ENCODE measurements at places on chromosomes 3 and 15. TPM values are rescaled to one million over a fixed set of nuclear protein-coding genes. Genes with fewer than 3 reads are reported as not detected.

Gene KCNH8
- total RNA-seq: 0.52 TPM

- no peaks in the 10 kb centered on the region for H3K36me3 ChIP-seq
- DNase-seq: peak; percentile 34
- H3K27me3 ChIP-seq: peaks cover 62% of the 10 kb centered on the region
- no peak overlapping the region for H3K4me3 ChIP-seq
Measured at GRCh38 chr15:74727727-74728126, 2.4 kb upstream of the CYP1A1 start.

Gene ETV5
- 11.2 TPM for total RNA-seq

Gene PLCH1
- 0.94 TPM for total RNA-seq

DNA sequence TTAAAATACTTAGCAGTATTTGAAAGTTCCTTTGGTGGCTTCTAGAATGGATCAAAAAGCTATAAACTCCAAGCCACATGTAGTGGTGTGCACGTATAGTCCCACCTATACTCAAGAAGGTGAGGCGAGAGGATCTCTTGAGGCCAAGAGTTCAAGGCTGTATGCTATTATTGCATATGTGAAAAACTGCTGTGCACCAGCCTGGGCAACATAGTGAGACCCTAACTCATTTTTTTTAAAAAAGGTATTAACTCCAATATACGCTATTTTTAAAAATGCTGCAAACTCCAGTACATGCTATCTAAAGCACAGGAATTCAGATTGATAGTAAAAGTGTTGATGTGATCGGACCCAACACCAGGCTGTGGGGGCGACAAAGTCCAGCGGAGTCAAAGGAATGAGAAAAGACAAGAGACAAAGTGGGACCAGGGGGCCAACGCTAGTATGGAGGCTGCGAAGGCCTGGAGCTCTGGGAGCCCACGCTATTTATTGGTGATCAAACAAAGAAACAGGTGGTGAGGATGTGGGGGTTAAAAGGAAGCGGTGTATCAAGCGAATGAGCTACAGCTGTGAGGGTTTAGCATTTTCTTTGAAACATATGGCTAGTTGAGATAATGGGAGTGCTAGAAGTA lies 66.6 kb downstream of the ARIH1 start:
- peaks cover 6% of the 10 kb centered on the region for H3K4me1 ChIP-seq
- H3K27ac ChIP-seq: no peak overlapping the region
- peaks cover 10% of the 10 kb centered on the region for H3K36me3 ChIP-seq
- no peak overlapping the region for H3K4me3 ChIP-seq
- no peaks in the 10 kb centered on the region for H3K27me3 ChIP-seq

GRCh38 chr15:52162260-52162659 lies 28.9 kb downstream of the GNB5 start:
- H3K4me1 ChIP-seq: no peaks in the 10 kb centered on the region
- DNase-seq: no peak
- no peak overlapping the region for H3K27ac ChIP-seq
- no peaks in the 10 kb centered on the region for H3K27me3 ChIP-seq
- peaks cover 11% of the 10 kb centered on the region for H3K36me3 ChIP-seq

Gene CHRM5
- not detected for total RNA-seq

GRCh38 chr15:27928386-27928785 lies 170.7 kb downstream of the OCA2 start:
- DNase-seq: no peak
- H3K27me3 ChIP-seq: no peaks in the 10 kb centered on the region
- no peak overlapping the region for H3K4me3 ChIP-seq

DNA sequence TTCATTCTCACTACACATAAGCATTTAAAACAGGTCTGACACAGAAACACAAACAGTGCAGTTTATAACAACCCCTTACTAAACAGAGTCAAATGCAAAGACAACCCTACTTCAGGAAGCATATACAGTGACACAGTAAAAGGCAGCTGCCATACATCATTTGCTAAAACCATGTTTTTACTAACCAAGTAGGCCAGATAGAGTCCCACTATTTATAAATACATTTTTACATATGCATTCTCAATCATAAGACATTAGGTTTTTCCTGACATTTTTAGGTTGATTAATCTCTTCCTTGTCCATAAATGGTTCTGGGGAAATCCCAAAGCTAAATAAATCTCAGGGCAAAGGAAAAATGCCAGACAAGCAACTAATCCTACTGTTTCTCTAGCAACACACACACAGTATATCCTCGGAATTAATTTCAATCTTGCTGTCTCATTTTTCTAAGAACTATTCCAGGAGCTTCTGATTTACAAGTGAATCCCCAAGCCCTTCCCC lies 39.0 kb downstream of the CHAC1 start:
- peaks cover 53% of the 10 kb centered on the region for H3K36me3 ChIP-seq
- peaks cover 7% of the 10 kb centered on the region for H3K4me1 ChIP-seq
- no peak for DNase-seq
- no peak overlapping the region for H3K4me3 ChIP-seq
- no peak overlapping the region for H3K27ac ChIP-seq

GRCh38 chr3:69628951-69629350 lies 110.3 kb upstream of the MITF start:
- no peak overlapping the region for H3K27ac ChIP-seq
- H3K36me3 ChIP-seq: no peaks in the 10 kb centered on the region
- H3K4me3 ChIP-seq: no peak overlapping the region
- no peaks in the 10 kb centered on the region for H3K4me1 ChIP-seq

Gene WDR93
- not detected for total RNA-seq

DNA sequence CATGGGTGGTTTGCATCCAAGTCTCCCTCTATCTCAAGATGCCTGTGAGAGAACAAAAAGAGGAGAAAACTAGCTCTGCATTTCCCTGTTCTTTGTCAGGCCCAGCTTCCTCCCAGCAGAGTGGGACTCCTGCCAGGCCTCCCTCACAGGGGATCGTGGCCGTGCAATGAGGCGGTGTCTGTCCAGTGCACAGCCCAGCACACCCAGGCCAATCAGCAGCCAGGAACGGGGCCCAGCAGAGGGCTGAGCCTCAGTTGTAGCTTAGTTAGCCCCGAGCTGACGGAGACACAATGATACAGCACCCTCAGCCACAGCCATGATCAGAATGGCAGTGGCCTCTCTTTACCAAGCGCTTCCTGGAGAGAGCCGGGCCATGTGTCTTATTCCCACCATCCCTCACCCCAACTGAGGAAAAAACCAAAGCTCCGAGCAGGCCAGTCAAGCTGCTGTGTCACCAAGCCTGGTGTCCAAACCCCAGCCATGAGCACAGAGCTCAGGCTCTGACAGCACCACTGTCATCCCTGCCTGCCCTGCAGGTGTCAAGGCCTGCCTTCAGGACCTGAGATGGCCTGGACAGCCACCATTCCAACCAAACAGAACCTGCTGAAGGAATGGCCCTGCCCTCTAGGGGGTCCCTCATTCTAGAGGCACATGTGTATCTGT lies 71.1 kb downstream of the DNAJB8 start:
- H3K27me3 ChIP-seq: no peaks in the 10 kb centered on the region
- H3K36me3 ChIP-seq: no peaks in the 10 kb centered on the region
- no peak overlapping the region for H3K27ac ChIP-seq
- H3K4me1 ChIP-seq: no peaks in the 10 kb centered on the region
- H3K4me3 ChIP-seq: no peak overlapping the region

- H3K27ac ChIP-seq: no peak overlapping the region
- no peaks in the 10 kb centered on the region for H3K27me3 ChIP-seq
- no peak overlapping the region for H3K4me3 ChIP-seq
- no peak for DNase-seq
- peaks cover 8% of the 10 kb centered on the region for H3K36me3 ChIP-seq
Measured at GRCh38 chr3:72381584-72381983, 466.7 kb downstream of the SHQ1 start.

DNA sequence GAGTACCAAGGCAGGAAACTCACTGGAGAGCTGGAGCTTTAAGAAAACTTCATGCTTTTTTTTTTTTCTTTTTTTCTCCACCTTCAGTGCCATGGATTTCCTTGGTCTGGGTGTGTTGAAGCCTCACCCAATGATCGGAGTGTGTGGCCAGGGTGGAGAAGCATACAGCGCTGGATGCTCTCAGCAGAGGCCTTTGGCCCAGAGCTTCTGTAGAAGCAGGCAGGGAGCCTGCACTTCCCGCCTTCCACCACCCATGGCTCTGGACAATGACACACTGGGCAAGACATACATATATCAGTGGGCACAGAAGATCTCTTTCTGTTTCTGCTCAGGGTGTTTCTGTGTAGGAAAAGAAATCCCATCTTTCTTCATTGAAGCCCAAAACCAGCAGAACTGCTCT lies 55.8 kb upstream of the ACAD9 start:
- no peaks in the 10 kb centered on the region for H3K27me3 ChIP-seq
- H3K27ac ChIP-seq: no peak overlapping the region
- H3K4me1 ChIP-seq: peaks cover 10% of the 10 kb centered on the region
- no peak overlapping the region for H3K4me3 ChIP-seq

DNA sequence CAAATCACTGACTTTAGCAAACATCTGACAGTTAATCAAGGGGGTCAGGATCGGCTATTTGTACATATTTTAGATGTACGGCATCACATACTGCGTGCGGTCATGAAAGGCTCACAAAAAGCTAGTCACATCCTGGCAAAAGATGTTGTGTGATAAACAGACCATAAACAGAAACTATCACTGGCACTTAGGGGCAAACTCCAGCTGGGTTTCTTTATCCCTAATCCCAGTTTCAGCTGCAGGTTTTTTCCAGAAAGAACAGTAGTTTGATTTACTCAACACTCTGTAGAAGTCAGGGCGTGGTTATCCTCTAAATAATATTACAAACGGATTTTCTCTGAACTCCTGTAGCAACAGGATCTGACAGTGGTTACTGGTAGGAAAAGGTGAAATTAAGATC lies 112.4 kb upstream of the BHLHE40 start:
- H3K36me3 ChIP-seq: no peaks in the 10 kb centered on the region
- no peaks in the 10 kb centered on the region for H3K27me3 ChIP-seq
- no peak overlapping the region for H3K4me3 ChIP-seq
- H3K27ac ChIP-seq: peak overlapping the region; percentile 98
- H3K4me1 ChIP-seq: peaks cover 34% of the 10 kb centered on the region

- H3K27ac ChIP-seq: no peak overlapping the region
- no peak overlapping the region for H3K4me3 ChIP-seq
- H3K36me3 ChIP-seq: no peaks in the 10 kb centered on the region
- peaks cover 18% of the 10 kb centered on the region for H3K27me3 ChIP-seq
- DNase-seq: no peak
Measured at GRCh38 chr15:60184579-60184978, 180.5 kb downstream of the FOXB1 start.

- no peak for DNase-seq
- H3K36me3 ChIP-seq: no peaks in the 10 kb centered on the region
- no peaks in the 10 kb centered on the region for H3K4me1 ChIP-seq
- H3K27ac ChIP-seq: no peak overlapping the region
- no peak overlapping the region for H3K4me3 ChIP-seq
Measured at GRCh38 chr3:27147215-27147614, 222.0 kb downstream of the NEK10 start.

DNA sequence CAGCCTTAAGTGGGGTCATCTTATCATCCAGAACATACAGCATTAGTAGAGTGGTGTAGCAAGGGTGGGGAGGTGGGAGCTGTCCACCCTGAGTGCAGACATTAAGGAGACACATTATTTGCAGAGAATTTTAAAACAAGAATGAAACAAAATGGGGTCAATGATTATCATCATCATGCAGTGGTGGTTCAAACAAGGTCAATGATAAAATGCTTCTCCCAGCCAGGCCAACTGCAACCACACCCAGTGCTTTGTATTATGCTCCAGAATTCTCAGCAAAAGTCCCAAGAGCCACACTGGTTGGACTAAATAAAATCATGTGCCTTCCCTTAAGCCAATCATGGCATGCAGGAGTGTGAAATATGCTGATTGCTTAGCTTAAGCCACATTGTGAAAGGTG lies 96.7 kb upstream of the FHIT start:
- H3K27me3 ChIP-seq: no peaks in the 10 kb centered on the region
- H3K36me3 ChIP-seq: no peaks in the 10 kb centered on the region
- H3K4me3 ChIP-seq: no peak overlapping the region
- H3K4me1 ChIP-seq: no peaks in the 10 kb centered on the region

Gene PRSS50
- not detected for total RNA-seq

DNA sequence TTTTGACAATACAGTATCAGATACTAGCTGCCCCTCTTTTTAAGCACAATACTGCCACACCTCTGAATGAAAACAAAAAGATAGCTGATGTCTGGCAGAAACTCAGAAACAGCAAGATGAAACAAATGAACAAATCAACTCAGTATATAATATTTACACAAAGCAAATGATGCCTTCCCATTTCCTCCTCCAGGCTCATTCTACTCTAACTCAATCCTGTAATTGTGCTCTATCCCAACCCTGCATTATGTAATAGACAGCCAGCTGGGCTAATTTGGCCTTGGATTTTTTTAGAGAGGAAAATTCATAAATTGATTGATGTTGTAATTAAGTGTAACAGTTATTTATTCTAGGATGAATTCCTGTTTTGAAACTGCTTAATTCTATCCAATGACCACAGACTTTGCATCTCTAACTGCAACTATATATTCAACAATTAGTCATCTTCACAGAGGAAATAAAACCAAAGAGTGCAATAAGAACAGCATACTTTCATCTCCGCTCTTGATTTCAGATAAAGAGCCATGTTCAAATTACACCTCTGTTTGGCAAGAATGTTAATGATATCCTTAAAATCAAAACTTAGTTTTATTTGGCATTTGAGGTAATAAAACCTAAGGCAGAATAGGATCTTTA lies 6.1 kb downstream of the ATG3 start:
- H3K4me1 ChIP-seq: peaks cover 28% of the 10 kb centered on the region
- DNase-seq: no peak
- H3K36me3 ChIP-seq: peaks cover 6% of the 10 kb centered on the region
- no peak overlapping the region for H3K4me3 ChIP-seq
- no peak overlapping the region for H3K27ac ChIP-seq
- H3K27me3 ChIP-seq: no peaks in the 10 kb centered on the region

DNA sequence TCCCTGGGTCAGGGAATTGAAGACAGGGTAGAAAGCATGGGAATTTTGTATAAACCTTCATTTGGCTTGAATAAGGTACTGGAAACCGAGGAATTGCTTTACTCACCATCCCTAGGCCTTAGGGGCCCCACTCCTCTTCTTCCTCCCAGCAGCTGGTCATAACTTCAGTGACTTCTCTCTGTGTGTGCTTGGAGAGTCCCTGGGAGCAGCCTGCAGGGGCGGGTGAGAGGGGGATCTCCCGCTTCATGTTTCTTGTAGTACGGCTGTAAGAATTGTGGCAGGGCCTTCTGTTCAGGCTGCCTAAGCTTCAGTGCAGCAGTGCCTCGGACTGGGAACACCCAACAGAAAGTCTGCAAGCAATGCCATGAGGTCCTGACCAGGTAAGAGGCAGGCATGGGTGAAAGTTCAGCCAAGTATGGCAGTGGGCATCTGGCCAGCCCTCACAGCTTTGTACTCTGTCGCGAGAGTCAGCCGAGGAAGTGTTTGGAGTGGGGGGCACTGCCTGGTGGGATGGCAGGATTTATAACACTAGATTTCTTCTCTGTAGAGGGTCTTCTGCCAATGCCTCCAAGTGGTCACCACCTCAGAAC lies 1.7 kb upstream of the DNAJC17 start:
- peaks cover 22% of the 10 kb centered on the region for H3K4me1 ChIP-seq
- no peaks in the 10 kb centered on the region for H3K27me3 ChIP-seq
- H3K36me3 ChIP-seq: peaks cover 27% of the 10 kb centered on the region
- no peak overlapping the region for H3K27ac ChIP-seq
- H3K4me3 ChIP-seq: no peak overlapping the region

Gene UBA5
- total RNA-seq: 16.3 TPM

Gene GUCA1C
- not detected for total RNA-seq

GRCh38 chr3:73718326-73719110 lies 93.8 kb upstream of the PDZRN3 start:
- no peaks in the 10 kb centered on the region for H3K36me3 ChIP-seq
- no peak overlapping the region for H3K4me3 ChIP-seq
- no peaks in the 10 kb centered on the region for H3K27me3 ChIP-seq
- peak overlapping the region; percentile 28 for H3K27ac ChIP-seq

Gene SNX33
- 59.7 TPM for total RNA-seq

Gene C3orf85
- not detected for total RNA-seq

Gene CD200R1
- total RNA-seq: 0.80 TPM

- H3K4me3 ChIP-seq: no peak overlapping the region
- peaks cover 3% of the 10 kb centered on the region for H3K4me1 ChIP-seq
Measured at GRCh38 chr3:184553385-184553784, 8.2 kb upstream of the EPHB3 start.
